Heart left ventricle (tissue), 16 donors: ENCODE measurements at places on chromosomes 11 and 22. TPM values are rescaled to one million over a fixed set of nuclear protein-coding genes. Genes with fewer than 3 reads are reported as not detected.

APOBEC3B gene
- polyA plus RNA-seq, result 1.0 TPM

APOBEC3A gene
- 0.58 TPM for polyA plus RNA-seq

GLYAT gene
- polyA plus RNA-seq, result 0.15 TPM

PHOX2A gene
- polyA plus RNA-seq, result not detected

SIPA1 gene
- 26.5 TPM for polyA plus RNA-seq

GSTT2 gene
- 0.30 TPM for polyA plus RNA-seq

SLC22A8 gene
- polyA plus RNA-seq, result not detected
